ENCODE measurements at places on chromosomes 12 and 14.

GRCh38 chr12:118046430-118046829 is 14.5 kb downstream of the WSB2 start:
- DNase-seq: no peak

GRCh38 chr12:40942326-40942725 is 245.8 kb upstream of the PDZRN4 start:
- no peak for DNase-seq

DNA sequence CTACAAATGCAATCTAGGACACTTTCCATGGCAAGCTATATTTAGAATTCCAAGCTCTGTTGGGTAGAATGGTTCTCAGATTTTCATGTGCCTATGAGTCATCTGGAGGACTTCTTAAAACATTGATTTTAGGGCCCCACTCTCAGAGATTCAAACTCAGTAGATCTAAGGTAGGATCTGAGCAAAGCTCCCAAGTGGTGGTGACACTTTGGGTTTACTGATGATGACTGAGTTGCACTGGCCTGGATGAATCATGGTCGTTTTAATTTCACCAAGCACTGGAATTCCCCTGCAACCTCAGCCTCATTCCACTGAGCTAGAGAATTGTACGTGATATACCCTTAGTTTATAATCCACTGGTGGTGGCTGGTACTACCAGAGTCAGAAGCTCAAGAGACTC is 86.5 kb downstream of the PPM1H start:
- no peak for DNase-seq

DNA sequence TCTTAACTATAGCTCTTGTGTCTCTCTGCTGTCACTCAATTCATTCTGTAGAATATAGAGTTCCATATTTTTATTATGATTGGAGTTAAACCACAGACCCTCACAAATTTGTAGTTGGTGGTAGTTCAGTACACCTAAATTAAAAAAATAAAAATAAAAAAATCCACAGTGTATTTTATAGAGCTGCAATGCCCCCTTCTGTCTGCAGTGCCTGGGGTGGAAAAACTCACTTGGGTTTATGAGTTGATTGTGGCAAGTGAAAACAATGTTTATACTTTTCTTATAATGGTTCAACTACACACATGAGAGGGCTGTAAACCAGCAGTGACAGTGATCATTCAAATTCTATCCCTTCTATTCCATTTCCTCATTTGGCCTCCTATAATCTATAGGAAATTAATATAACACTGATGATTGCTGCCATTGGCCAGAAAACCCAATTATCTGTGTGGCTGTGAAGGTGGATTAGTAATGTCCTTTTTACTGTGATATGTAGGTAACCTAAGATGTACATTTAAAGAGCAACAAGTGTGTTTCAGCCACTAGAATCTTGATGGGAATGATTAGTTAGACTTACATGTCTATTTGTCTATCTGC is 166.9 kb upstream of the LRIG3 start:
- DNase-seq: no peak

- DNase-seq: no peak
These were observed 164.7 kb upstream of the CCND2 start for GRCh38 chr12:4108803-4109345.

DNA sequence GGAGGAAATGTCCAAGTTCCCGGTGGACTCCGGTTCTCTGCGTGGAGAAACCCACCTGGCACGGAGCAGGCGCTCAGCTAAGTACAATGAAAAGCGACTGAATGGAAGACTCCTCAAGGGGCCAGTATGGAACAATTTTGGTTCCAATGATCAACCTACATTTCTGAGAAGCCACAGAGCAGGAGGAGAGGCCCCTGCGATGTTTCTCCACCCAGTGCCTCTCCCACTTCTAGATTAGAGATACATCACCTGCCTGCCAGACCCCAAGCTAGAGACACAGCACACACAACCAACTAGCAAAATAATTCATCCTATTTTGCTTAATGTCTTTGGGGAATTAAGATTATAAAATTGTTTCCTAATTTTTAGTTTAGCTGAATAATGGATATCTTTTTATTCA is 38.8 kb downstream of the ATG14 start:
- no peak for DNase-seq

DNA sequence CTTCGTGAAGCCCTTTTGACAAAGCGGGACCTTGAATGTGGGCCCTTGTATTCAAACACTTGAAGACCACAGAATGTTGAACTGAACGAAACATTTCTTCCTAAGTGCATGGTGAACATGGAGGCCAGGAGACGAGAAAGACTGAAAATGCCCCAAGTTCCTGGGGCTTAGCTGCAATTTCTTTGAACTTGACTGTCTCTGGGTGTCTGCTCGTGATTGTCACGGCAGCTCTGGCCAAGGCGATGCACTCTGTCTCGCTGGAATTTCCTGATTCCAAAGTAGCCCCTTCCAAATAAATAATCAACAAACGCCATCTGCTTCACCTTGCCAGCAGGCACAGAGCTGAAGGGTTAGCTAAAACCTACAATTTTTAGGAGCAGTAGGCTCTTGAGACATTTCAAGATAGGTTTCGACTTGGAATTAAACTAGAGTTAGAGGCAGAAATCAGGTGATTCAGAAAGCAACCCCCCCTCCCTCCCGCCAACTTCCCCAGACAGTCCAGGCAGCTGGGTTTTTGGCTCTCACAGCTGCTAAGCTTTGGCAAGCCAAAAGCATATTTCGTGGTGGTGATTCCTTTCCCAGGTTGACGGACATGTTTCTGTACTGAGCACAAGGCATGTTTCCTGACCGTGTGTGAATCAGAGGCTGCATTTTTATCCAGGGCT is 13.5 kb upstream of the IRF2BPL start:
- DNase-seq: peak; percentile 21

GRCh38 chr12:41512497-41512896 is 324.4 kb downstream of the PDZRN4 start:
- no peak for DNase-seq
